ENCODE measurements at places on chromosomes 2 and 18.

GRCh38 chr2:54103454-54104314 is 11.7 kb upstream of the ACYP2 start:
- DNase-seq, result peak; percentile 75

DNA sequence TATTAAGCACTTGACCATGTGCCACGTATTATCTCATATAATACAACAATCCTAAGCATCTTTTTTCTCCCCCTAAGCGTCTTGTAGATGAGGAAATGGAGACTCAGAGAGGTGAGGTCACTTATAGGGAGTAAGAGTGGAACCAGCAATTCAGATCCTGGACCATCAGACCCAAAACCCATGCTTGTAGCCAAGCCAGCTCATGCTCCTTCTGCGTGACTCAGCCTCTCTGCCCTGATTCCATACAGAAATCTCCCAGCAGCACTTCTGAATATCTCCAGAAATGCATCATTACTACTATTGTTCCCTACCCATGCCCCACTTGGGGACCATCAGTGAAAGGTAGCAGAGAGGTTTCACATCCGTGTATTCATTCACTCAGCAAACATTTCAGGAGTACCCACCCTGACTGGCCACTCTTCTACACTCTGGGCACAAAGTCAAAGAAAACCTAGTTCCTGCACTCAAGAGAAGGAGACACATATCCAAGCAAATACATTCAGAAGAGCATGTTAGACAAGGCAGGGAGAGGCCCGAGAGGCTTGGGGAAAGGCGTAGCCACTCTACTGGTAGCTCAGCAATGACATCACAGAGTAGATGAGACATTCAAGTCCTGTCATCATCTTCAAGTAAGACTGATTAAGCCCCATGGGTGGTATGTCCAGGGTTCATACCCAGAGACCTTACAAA is 141.9 kb downstream of the MTCL1 start:
- DNase-seq, result no peak

DNA sequence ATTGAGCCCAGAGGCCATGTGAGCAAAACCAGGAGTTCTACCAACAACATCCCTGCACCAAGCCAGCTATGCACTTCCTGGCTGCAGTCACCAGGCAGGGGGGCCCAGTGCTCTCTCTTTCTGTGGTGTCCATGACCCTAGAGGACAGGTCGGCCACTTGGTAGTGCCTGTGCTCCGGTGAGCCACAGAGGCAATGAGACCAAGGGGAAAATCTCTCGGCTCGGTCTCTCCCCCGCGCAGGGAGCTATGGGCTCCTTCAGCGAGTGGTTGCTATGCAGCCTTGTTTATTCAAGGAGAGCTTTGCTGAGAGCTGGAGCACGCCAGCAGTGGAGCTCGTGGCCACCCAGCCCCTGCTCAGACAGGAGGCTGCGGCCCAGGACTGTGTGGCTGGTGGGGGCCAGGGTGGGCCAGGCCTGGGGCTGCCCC is at the start of gene TOGARAM2:
Gene TOGARAM2, plus strand, starts transcription at position 283 of the 426 bp plus-strand sequence. CDS start 13,537 bp downstream, outside the sequence.
- no peak for DNase-seq

DNA sequence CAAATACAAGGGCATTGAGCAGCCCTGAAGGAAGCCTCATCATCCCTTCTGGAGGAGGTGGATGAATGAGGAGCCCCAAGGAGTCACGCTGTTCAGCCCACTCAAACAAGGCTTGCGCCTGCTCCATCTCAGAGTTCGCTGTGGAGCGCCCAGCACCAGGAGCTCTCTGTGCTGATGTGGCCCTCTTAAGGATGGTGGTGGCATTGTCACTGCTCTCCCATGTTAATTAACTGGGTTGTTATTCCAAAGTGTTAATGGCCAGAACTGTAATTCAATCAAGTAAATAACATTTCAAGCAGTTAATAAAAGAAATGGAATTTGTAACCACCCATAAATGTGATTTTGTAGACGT is 726.0 kb upstream of the RAB6C start:
- no peak for DNase-seq

DNA sequence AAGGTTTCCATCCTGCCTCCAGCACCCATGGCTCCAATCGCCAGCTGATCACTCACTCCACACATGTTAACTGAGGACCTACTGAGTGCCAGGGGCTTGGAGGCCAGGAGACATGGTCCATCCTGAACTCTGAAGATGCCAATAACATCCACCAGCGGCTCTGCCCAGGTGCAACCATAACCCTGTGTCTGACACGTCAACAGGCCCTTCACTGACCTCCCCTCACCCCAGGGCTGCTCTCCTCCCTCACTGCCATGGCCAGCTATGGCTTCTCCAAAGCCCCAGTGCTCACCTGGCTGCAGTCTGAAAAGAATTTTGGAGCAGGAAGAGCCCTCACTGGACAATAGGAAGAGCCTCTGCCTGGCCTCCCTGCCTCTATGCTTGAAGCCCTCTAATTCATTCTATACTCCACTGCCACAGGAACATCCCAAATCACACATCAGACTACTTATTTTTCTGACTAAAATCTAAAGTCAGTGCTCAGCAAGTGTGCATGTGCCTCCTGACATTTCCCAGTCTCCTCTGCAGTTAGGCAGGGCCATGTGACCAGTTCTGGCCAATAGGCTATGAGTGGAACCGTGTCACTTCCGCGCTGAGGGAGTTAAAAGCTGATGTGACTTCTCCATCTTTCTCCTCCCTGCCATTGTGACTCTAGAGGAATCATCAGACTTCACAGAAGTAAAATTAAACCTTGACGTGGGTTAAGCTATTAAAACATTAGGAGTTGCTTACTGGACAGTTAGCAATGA is 37.2 kb downstream of the ZBTB7C start:
- DNase-seq, result no peak

GRCh38 chr2:110858135-110858725 is 125.9 kb downstream of the ACOXL start:
- no peak for DNase-seq

GRCh38 chr18:48637081-48637990 is 98.5 kb downstream of the CTIF start:
- no peak for DNase-seq

DNA sequence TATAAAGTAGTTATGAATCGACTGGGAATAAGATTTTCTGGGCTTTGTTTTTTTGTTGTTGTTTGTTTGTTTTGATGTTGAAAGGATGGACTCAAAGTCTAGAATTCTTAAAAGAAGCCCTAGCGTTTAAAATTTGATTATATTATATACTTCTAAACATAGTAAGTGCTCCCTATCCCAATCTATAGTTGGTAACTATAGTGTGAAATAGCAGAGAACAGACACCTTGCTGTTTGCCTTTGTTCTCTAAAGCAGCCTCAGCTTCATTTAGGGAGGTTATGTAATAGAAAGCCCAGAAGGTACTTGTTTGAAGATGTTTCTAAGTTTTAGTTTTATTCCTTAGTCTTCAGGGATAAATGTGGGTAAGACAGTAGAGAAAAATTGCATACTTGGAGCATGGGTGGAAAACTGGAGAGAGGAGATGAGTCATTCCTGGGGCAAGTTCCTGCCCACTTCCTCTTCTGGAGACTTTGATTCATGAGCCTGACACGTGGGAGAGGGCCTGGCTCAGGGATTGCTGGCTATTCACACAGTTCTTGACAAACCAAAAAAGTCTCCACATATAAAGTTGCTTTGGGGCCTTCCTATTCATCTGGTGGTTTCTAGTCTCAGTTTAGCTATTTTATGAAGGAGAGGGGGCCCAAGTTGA is 131.9 kb downstream of the MYO1B start:
- DNase-seq, result peak; percentile 93

GRCh38 chr2:240217431-240218301 is 77.2 kb upstream of the OTOS start:
- no peak for DNase-seq
